ENCODE measurements at places on chromosomes 3 and 15.
A peak's percentile ranks its signal among the peaks of the same experiment; 100 is the strongest.

- DNase-seq, result no peak
These were observed 157.2 kb downstream of the PTPRG start for GRCh38 chr3:61718565-61718964.

GRCh38 chr3:143731776-143732175, 116.5 kb downstream of the SLC9A9 start:
- DNase-seq, result peak; percentile 76

DNA sequence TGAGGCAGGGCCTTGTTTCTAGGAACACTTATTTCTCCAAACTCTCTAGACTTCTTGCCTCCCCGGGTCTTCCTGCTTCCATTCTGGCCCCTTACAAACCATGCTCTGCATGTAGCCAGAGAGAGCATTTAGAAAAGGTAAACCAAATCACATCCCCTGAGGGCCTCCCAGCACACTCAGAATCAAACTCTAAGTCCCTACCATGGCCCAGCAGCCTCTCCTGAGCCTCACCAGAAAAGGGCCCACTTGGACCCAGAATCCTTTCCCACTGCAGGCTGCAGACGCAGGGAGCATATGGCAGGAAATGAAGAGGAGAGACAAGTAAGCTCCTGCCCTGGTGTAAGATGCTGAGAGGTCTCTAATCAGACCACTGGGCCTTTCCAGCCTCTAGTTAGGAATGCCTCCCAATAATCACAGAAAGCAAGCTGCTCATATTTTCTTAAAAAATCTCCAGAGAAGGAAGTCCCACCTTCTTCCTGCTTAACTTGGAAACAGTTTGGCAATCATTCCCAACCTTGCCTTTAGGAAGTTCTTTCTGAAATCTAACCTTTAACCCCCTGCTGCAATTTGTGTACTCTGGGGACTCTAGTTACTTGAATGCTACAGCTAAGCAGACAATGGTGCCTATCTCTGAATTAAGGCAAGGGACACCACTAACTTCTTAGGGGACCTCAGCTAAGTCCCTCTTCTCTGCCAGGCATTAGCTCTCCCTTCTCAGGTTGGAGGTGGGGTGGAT, 4.2 kb downstream of the AMOTL2 start:
- DNase-seq, result no peak

- DNase-seq, result no peak
These were observed 48.6 kb upstream of the TEX264 start for GRCh38 chr3:51622413-51622812.

GRCh38 chr3:195348426-195349115, 77.6 kb upstream of the XXYLT1 start:
- no peak for DNase-seq

GRCh38 chr3:69985266-69985665, 14.3 kb upstream of the SAMMSON start:
- DNase-seq, result no peak

DNA sequence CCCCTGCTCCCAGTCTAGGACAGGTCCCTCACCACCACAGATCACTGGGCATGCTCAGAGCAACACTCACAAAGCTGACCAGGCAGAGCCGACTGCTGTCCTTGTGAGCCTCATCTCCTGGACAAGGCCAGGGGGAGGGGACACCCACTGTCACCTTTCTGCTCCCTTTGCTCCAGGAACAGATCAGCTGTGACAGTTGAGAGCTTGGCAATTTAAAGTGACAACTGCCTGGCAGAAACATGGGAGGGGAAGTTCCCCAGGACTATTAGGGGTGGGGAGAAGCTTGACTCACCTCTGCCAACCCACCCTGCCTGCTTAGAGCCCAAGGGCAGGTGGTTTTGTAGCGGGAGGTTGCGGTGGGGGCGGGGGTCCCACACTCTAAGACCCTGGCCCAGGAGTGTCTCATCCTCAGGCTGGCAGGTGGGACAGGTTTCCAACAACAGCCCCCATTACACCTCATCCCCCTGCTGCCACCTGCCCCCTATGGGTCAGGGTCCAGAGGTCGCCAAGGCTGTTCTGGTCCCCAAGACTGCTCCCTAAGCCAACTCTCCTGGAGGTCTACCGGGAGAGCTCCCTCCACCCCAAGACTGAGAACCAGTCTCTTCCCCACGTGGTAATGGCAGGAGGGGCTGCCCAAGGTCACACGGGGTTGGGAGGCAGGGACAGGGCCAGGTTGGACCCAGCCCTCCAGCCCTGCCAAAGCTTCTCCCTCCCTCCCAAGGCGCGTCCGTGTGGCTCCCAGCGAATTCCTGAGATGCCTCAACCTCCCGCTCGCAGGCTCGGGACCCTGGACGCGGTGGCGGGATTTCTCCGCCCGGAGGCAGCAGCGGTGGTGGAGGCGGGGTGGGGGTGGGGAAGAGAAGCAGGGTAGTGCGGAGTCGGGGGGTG, 80.4 kb downstream of the IQSEC1 start:
- no peak for DNase-seq

GRCh38 chr15:38299216-38299615, 46.6 kb downstream of the SPRED1 start:
- no peak for DNase-seq

GRCh38 chr3:179531576-179531975, 31.1 kb upstream of the ACTL6A start:
- no peak for DNase-seq

GRCh38 chr3:154244644-154245043, 79.6 kb downstream of the DHX36 start:
- no peak for DNase-seq

- DNase-seq, result no peak
These were observed 32.5 kb downstream of the TCF12 start for GRCh38 chr15:56950979-56951378.

DNA sequence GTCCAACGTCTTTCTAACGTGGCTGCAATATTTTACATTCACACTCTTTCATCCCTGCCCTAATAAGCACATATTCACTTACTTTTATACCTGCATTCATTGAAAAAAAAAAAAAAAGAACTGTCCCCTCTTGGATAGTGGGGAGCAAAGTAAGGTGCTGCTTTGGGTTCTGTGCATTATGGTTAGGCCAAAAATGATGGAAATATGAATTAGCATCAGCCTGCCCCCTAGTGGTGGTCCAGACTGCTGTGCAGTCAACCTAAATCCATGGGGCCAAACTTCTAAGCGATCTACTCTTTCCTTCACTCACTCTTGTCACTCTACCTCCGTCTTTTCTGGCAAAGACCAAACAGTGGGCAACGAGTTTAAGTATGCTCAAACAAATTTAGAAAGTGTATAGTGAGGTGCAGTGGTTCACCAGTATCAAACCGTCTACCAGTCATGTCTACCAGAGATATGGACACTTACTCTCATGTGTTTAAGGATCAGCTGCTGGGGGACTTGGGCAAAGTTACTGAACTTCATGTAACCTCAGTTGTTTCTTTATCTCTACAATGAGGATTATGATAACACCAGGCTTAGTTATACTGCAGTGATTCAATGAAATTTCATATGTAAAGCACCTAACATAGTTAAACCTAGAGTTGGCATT, 61.5 kb upstream of the GRM7 start:
- DNase-seq, result no peak

DNA sequence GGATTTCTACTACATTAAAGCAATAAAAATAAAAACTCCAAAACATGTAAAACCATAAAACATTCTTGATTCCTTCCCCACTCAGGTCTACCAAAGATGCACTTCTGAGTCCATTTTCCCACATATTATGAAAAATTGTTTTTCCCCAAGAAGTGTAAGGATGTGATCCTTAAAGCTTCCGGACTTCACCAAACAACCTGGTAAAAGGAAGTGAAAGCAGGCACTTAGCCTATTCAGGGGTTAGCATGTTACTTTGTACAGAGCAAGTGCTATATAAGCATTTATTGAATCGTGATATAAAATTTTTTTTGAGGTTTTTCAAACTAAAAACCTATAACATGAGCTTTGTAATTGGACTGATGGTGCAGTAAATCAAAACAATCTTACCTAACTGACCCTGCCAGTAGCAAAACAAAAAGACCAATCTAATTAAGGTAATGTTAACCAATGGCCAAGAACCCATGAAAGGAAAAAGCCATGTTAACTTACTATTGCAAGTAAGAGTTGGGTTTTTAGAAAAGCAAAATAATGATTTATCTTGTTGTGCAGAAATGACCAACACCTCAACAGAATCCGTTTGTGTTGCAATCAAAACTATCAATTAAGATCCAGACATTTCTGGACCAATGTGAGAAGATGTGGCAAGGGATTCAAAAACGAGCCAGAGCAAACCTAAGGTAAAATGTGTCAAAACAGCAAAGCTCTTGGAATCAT, 1.8 kb downstream of the SETD2 start:
- DNase-seq, result no peak

- peak; percentile 43 for DNase-seq
These were observed 226.8 kb upstream of the ST8SIA2 start for GRCh38 chr15:92166751-92167405.

- no peak for DNase-seq
These were observed 48.1 kb downstream of the STAC start for GRCh38 chr3:36428445-36428844.

- no peak for DNase-seq
These were observed 44.4 kb upstream of the SLC6A11 start for GRCh38 chr3:10771486-10772270.

- DNase-seq, result no peak
These were observed 1.4 kb upstream of the STRA6 start for GRCh38 chr15:74203914-74204431.

- no peak for DNase-seq
These were observed 354.5 kb downstream of the OCA2 start for GRCh38 chr15:27744641-27745040.

GRCh38 chr3:46501702-46502101, 3.9 kb downstream of the RTP3 start:
- no peak for DNase-seq

DNA sequence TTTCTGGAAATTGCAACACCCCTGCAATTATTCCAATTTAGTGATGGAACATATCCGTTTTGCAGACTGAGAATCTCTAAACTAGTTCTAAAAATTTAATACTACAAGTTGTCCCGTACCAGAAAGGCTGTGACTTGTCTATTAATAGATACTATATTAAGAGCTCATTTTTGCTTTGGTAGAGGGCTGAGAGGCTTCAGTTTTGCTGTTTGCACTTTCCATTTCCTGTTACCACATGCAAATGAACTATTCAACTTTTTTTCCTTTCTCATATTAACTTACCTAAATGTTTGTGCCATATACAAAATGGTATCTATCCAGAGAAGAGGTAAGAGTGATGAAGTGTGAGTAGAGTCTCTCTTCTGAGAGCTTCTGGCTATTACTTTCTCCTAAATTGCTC, 101.5 kb upstream of the CRBN start:
- DNase-seq, result no peak

DNA sequence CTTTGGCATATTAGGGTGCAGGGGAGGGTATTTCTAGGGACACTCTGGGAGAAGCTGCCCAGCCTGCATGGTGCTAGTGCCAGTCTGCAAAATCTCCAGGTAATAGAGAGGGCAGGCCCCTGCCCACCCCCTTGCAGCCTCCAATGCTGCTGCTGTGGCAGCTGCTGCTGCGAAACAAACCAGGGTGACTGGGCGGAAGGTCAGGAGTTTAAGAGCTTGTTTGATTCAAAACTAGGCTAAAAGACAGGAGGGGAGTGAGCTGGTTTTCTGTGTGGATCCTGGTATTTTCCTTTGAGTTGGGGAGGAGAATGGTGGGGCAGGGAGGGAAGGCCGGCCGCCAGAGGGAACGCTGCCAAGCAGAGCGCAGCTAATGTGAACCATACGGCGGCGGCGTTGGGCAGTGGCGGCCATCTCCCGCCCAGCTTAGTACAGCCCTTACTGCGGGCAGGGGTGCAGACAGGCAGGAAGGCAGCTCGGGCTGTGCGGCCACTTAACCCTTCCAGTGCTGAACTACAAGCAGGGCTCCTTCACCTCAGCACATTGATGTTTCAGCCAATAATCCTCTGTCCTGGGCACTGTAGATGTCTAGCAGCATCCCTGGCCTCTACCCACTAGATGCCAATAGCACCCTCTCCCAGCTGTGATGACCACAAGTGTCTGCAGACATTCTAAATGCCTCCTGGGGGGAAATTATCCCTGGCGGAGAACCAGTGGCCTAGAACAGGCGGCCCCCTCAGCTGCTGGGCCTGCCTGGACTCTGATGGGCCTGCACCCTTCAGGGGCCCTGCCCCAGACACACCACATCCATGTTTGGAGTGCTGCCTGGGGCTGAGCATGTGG, 125.7 kb downstream of the EEFSEC start:
- no peak for DNase-seq
